ENCODE measurements at places on chromosomes 7 and 10. TPM values are rescaled to one million over a fixed set of nuclear protein-coding genes. Genes with fewer than 3 reads are reported as not detected.
A peak's percentile ranks its signal among the peaks of the same experiment; 100 is the strongest.

DNA sequence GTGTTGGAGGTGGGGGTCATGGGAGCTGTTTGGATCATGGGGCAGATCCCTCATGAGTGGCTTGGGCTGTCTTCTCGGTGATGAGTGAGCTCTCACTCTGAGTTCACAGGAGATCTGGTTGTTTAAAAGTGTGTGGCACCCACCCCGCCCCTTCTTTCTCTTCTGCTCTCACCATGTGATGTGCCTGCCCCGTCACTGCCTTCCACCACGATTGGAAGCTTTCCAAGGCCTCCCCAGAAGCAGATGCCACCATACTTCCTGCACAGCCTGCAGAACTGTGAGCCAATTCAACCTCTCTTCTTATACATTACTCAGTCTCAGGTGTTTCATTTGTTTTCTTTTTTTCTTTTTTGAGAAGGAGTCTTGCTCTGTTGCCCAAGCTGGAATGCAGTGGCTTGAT, 170.0 kb downstream of the PTPN20 start:
- DNase-seq = no peak

GRCh38 chr7:146698995-146699610, 582.5 kb downstream of the CNTNAP2 start:
- no peak for DNase-seq

- DNase-seq = no peak
Observed at GRCh38 chr10:133168617-133169031, 8.6 kb downstream of the KNDC1 start.

GRCh38 chr10:108454224-108454623, 1289.7 kb upstream of the SORCS1 start:
- DNase-seq = no peak

DNA sequence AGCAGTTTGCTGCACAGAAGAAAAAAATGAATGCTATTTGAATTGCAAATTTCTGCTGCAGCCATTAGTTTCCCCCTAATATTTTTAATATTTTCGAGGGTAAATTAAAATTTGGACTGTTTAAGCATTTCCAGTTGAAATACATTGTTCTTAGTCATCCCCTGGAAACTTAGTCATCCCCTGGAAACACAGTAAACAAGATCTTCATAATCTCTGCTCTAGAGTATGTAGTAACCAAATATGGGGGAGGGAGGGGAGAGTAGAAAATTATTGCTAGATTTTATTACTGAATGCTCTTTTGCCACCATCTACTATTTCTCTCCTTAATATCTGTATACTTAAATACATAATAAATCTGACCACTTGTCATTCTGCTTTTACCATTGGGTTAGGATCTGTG, 1053.3 kb downstream of the SORCS1 start:
- DNase-seq = no peak

- no peak for DNase-seq
Observed at GRCh38 chr7:3892157-3892556, 591.1 kb downstream of the SDK1 start.

DNA sequence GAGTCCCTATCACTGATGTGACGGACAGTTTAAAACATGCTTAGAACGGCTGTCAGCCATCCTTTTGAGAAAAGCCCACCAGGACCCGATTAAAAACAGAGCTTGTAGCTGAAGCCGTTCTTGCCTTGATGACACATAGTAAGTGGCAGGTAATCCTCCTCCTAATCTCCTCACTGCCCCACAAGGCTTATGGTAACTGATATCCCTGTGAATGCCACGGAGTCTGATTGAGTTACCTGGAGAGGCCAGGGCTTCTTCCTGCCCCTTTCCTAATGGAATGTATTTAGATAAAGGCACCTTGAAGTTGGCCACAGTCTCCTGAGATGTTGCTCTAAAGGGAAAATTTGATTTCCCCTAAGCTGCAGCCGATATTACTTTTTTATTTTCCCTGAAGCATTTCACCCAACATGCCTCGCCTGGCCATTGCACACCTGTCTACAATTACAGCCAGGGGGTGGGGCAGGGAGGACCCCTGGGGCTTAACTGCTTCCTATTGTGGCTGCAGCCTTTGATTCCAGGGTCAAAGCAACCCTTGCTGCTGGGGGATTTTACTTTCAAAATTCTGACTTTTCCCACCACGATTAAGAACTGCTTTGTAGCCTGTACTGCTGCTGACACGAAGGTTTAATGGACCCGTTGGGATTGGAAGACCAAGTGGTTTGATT, 169.0 kb upstream of the GPR26 start:
- DNase-seq = no peak

- no peak for DNase-seq
Observed at GRCh38 chr10:117198088-117198487, 799 bp downstream of the KCNK18 start.

- DNase-seq = peak; percentile 63
Observed at GRCh38 chr10:126215746-126216631, 172.3 kb downstream of the ADAM12 start.

PLAC9 gene
- polyA plus RNA-seq = 14.6 TPM

EPO gene
- 0.20 TPM for polyA plus RNA-seq
